ENCODE measurements at places on chromosomes 6 and 20.

- DNase-seq = no peak
These were observed 121.9 kb upstream of the AGPAT4 start for GRCh38 chr6:161395716-161396231.

GRCh38 chr6:30891450-30891723 lies 7.1 kb downstream of the DDR1 start:
- DNase-seq = no peak

GRCh38 chr20:54132612-54133433 lies 41.0 kb downstream of the CYP24A1 start:
- DNase-seq = no peak

DNA sequence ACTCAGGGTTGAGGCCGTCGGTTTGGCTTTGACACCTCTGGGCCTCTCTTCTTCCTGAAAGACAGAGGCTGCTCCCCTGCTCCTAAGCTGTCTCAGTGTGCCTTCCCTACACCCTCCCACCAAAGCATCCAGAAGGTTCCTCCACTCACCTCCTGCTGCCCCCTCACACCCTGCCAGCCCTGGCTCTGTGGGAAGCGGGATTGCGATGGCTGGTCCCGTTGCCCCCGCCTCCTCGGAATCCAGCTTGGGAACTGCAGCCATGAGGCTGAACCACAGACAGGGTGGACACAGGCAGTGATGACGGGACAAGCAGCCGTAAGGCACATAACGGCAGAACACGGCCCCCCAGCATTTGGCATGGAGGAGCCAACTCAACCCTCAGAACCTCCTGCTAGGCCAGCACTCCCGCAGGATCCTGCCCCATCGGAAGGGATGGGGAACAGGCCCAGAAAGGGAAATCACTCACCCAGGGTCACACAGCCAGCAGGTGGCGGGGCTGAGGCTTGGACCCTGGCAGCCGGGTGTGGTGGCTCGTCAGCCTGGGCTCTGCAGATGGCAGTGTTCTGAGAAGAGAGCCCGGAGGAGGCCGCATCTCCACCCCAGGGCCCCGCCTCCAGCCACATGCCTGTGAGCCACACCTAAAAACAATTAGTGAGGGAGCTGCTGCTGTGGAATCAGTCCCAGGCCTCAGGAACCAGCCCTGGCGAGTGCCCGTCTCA lies 139.6 kb downstream of the PHACTR3 start:
- DNase-seq = no peak

- DNase-seq = no peak
These were observed 206.8 kb upstream of the ARG1 start for GRCh38 chr6:131366223-131366622.
